ENCODE measurements at places on chromosomes 6 and 20.

DNA sequence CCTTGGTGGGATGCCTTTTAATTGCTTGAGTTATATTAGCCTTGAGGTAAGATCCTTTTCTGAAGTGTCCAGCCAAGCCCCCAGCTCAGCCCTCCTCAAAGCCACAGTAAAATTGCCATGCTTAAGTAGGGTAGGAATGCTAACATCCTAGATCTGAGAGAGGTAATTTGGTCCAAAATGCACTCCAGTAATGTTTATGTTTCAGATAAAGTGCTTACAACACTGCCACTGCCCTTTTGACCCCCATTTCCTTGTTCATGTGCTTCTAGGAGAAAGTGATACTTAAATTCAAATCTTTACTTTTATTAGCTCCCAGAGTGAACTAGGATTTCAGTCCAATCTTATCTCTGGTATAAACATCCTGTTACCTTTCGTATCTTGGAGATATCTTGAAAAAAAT, 318.0 kb downstream of the BMP2 start:
- no peak for DNase-seq

GRCh38 chr6:54910431-54910884, 63.9 kb downstream of the FAM83B start:
- no peak for DNase-seq

- no peak for DNase-seq
These were observed 109.0 kb downstream of the ATG5 start for GRCh38 chr6:106216527-106216926.

GRCh38 chr6:51199105-51199552, 380.5 kb downstream of the TFAP2B start:
- no peak for DNase-seq

- DNase-seq = peak; percentile 21
These were observed 186.2 kb upstream of the CST7 start for GRCh38 chr20:24762791-24763350.

GRCh38 chr6:44606504-44606903, 219.0 kb downstream of the CDC5L start:
- DNase-seq = no peak

DNA sequence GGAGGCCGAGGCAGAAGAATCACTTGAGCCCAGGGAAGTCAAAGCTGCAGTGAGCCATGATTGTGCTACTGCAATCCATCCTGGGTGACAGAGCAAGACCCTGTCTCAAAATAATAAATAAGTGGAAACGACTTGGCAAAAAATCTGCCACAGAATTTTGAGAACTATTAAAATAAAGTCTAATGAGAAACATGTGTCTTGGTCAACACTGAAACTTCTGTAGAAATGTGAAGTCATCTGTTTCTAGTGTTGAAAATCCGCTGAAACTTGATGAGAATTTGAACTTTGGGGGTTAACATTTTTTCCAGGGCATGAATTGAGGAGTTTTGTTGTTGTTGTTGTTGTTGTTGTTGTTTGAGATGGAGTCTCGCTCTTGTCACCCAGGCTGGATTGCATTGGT, 29.0 kb upstream of the BCLAF1 start:
- DNase-seq = no peak

DNA sequence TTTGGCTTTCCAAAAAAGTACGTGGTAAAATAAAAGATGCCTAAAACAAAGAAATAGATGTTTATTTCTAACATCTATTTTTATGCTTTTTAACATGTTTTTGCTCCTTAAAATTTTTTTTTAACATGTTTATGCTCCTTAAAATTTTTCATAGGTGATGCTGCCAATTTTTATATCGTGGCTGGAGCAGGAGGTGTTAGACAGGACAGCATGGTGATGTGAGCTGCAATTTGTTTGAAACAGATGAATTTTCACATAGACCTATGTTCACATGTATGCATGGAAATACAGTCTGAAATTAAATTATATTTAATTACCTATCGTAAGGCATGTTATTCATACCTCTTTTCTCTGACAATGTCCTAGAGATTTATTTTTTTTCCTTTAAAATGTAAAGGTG, 784.8 kb downstream of the EPHA7 start:
- no peak for DNase-seq

DNA sequence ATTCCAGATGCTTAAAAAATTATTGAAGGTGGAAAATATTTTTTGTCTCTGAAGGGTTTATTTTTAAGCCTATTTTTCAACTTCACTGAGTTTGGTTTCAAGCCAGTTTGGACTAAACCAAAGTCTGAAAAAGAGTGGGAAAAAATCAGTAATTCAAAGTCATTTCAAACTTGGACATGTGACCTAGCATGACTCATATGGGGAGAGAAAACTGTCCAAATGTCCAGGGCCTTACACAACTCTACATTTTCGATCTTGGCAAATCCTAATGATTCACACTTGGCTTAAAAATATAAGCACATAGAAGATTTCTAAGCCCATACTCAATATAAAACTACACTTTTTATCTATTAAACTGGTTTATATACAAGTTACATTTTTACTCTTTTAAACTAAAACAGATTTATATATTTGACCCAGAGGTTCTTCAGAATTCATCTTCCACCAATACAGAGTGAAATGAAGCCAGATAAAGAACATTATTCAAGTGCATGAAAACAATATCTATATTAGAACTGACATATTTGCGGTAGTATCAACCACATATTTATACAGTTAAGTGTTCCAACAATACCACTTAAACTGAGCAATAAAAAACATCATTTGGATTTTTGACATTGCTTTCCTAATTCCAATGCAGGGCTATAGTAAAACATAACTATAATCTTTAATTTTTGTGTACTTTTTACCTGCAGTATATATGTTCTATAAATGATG, 110.3 kb upstream of the TCF21 start:
- no peak for DNase-seq

GRCh38 chr6:136639702-136640101, 89.5 kb upstream of the MAP7 start:
- no peak for DNase-seq

DNA sequence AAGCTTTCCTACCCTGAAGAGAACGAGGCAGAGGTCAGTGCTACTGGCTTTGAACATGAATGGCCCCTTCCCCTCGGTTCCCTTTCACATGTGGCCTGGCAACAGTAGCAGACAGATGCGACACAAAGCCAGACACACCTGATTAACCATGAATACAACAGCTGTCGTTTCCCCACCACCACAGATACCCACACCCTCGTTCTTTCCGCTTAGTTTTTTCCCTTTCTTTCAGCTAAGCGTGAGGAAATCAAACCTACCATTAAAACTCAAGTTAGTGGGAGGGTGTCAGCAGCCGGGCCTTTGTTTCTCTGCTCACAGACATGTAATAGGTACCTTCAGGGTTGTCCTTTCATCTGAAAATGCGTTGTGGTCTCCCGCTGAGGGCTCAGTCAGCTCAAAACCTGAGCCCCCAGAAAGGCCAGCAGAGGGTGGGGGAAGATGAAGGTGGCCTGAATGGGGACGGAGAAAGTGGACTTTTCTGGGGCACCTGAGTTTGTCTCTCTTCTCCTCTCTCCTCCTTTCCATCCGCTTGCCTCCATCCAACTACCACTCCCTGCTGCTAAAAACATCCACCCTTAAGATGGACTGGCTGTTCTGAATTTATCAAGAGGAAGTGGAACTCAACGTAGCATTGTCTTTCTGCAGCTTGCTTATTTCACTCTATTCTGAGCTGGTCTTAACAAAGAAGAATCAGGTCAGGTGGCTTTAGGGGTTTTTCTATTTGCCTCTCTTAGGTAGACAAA, 516.6 kb upstream of the JARID2 start:
- no peak for DNase-seq

DNA sequence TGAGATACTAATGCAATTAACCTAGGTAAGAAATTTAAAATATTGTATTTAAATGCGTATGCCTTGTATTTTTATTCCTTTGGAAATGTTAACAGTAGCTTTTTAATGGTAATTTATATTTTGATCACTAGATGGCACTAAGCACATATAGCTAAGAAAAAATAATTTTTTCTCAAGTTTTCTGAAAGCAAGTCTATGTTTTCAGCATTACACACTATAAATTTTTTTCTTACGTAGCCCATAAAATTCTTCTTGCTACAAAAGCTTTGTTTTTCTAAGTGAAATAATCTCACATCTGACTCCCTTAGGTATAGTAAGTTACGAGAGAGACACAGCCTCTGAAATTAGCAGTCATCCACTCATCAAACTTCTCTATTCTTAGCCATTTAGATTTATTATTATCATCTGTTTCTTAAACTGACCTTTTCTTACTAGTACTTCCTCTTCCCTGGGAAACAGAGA, 35.7 kb downstream of the TSPYL4 start:
- DNase-seq = no peak

DNA sequence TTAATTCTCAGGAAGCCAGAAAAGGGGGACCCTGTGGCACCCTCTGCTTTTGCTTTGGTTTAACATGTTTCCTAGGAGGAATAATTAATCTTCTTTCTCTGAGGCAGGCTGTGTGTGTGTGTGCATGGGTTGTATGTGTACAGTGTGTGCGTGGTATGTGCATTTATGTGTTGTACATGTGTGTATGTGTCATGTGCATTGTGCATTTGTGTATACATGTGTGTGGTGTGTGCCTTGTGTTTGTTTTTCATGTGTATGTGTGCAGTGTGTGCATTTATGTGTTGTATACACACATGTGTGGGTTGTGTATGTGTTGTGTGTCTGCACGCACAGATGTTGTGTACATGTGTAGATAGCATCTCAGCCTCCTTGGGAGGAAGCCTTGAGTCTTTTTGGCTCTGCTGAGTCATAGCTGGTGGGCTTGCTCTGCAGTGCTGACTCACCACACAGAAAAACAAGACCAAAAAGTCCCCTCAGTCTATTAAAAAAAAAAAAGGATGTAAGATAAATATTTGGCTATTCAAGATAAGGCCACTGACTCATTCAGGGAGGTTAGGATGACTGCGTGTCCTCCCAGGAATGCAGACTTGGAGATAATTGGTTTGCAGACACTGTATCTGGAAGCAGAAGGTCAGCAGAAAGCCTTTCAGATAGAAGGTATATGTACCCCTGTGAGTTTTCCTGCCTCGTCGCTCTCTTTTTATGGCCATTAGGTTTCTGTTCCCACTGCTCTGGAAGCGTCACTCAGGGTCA, 58.6 kb downstream of the SYNJ2 start:
- no peak for DNase-seq

DNA sequence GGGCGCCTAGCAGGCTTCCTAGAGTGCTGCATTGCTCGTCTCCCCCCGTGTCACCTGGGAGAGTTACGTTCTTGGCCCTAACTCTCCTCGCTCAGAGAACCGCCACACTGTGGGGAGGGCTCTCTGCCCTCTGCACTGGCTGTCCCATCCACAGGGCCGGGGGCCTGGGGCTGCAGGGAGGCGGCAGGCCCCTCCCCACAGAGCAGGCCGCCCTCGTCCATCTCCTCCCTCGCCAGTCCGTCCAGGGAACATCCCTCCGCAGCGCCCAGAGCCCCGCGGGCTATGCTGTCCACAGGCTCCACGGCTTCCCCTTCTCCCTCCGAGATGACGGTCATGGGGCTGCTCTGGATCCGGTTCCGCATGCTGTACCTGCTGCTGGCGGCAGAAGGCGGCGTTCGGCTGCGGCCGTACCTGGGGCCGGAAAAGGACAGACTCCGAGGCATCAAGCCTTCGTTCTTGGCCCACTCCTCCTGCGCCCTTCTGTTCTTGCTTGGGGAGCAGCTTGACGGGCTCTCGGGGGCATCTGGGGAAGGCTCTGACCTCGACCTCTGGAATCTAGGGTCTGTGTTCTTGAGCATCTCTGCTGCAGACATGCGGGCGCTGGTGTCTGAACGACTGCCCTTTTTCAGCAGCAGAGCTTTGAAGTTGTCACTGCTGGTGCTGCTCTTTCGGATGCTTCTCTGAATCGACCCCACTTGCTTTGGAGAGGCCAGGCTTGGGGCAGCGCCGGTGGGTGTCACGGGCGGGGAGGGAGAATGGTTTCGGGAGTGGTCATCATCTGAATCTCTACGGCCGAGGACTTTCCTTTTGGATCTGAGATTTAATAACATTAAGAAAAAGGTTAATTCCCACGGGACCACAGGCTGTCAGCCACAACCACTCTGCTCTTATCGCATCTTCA, 20.2 kb downstream of the HEBP2 start:
- DNase-seq = no peak

- DNase-seq = no peak
These were observed 421.4 kb upstream of the RUNX2 start for GRCh38 chr6:44906761-44907160.

DNA sequence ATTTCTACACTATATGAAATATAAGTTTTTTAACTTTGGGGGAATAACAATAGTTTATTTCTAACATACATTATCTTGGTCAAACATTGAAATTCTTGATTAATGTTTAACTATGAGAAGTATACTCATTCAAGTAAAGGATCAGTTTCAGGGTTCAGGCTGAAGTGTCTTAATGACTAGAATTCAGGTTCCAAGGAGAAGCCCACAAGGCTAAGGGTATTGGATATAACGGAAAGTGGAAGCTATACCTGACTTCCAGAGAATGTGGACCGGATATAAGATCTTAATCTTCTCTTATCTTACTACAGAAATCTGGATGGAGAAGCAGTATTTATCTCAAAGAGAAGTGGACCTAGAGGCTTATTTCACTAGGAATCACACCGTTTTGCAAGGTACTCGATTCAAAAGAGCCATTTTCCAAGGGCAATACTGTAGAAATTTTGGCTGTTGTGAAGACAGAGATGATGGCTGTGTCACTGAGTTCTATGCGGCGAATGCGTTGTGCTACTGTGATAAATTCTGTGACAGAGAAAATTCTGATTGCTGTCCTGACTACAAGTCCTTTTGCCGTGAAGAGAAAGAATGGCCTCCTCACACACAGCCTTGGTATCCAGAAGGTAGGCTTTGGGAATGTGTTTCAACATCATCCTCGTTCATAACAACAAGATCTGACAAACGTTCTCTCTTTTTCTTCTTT, at the start of gene TINAG:
TINAG (plus strand) TSS at position 153 of the 697 bp plus-strand sequence; CDS start at position 263, 110 bp downstream.
- no peak for DNase-seq
